Lung (tissue), 17 donors: ENCODE measurements at places on chromosomes 2 and 18. TPM values are rescaled to one million over a fixed set of nuclear protein-coding genes. Genes with fewer than 3 reads are reported as not detected.

Gene COPS9
- total RNA-seq, result 52.5 TPM

Gene COLEC12
- 40.2 TPM for total RNA-seq

Gene HOXD10
- not detected for total RNA-seq

Gene RALB
- 100 TPM for total RNA-seq

Gene NT5DC4
- 0.83 TPM for total RNA-seq

Gene CCDC74B
- total RNA-seq, result 14.7 TPM

Gene C18orf32
- total RNA-seq, result 50.9 TPM

Gene APLF
- 3.7 TPM for total RNA-seq

Gene SKOR2
- total RNA-seq, result not detected

Gene CRYGC
- total RNA-seq, result not detected

Gene REG1B
- not detected for total RNA-seq

Gene GPD2
- 42.0 TPM for total RNA-seq

Gene IRS1
- 36.7 TPM for total RNA-seq

Gene C1QL2
- 0.31 TPM for total RNA-seq

Gene ALLC
- total RNA-seq, result not detected

Gene KIDINS220
- total RNA-seq, result 50.2 TPM

Gene UGT1A10
- total RNA-seq, result not detected

Gene ANO7
- total RNA-seq, result 0.98 TPM

Gene LRP2
- total RNA-seq, result 25.8 TPM

Gene SERPINB7
- 0.12 TPM for total RNA-seq

Gene SMC6
- 34.8 TPM for total RNA-seq

Gene DLGAP1
- total RNA-seq, result 11.8 TPM

Gene TFPI
- 247 TPM for total RNA-seq

Gene LBH
- 133 TPM for total RNA-seq

Gene PKDCC
- 107 TPM for total RNA-seq

Gene BUB1
- 12.4 TPM for total RNA-seq
